Fibroblast of lung (primary cell): ENCODE measurements at places on chromosomes 3 and 15.

GRCh38 chr15:66071921-66072295 lies 181.6 kb downstream of the MEGF11 start:
- peak; percentile 20 for DNase-seq

- peak; percentile 64 for DNase-seq
These were observed 125.8 kb downstream of the PGPEP1L start for GRCh38 chr15:98881526-98882520.

DNA sequence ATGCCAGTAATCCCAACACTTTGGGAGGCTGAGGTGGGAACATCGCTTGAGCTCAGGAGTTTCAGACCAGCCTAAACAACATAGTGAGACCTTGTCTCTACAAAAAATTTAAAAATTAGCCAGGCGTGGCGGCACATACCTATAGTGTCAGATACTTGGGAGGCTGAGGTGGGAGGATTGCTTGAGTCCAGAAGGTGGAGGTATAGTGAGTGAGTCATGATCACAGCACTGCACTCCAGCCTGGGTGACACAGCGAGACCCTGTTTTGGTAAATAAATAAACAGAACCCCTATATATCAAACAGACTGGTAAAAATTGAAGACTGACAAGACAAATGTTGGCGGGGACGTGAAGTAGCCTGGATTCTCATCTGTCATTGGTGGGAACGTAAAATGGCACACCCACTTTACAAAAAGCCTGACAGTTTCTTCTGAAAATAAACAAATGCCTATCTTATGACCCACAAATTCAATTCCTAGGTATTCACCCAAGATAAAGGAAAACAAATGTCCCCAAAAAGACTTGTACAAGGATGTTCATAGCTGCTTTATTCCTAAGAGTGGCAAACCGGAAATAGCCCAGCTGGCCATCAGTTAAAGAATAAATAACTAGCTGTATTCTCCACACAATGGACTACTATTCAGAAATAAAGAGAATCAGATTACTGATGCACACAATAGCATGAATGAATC lies 47.0 kb upstream of the GK5 start:
- DNase-seq, result peak; percentile 30

GRCh38 chr3:62248734-62249483 lies 124.4 kb downstream of the FEZF2 start:
- no peak for DNase-seq

GRCh38 chr3:5095886-5096285 lies 26.2 kb upstream of the ARL8B start:
- DNase-seq, result peak; percentile 29

DNA sequence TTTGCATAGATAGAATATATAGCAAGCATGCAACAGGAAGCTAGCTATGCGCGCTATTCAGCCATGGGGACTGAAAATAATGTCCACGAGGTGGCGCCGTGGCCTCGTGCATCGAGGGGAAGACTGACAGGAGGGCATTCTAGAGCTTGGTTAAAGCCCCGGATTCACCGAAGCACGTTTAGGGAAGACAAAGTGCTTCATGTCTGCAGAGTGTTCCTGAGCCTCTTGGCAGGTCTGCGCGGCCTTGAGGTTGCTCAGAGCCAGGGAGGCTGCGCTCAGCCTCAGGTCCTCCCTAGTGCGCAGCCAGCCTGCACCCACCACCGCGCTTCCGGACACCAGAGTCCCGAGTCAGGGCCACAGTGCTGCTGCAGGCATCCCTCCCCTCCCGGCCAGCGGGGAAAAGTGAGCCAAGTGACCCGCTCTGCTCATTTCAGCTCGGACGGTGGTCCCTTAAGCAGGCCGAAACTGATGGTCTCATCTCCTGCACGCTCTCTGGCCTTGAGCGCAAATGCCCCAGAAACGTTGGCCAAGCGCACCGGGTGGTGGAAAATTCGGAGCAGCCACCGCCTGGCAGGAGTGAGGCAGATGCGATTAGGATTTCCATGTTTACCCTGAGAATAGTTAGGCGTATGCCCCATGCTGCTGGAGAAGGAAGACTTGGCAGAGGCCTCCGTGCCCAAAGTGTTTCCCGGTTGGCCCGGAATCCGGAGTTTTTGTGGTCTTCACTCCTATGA lies 24.8 kb downstream of the GABRA5 start:
- peak; percentile 73 for DNase-seq

DNA sequence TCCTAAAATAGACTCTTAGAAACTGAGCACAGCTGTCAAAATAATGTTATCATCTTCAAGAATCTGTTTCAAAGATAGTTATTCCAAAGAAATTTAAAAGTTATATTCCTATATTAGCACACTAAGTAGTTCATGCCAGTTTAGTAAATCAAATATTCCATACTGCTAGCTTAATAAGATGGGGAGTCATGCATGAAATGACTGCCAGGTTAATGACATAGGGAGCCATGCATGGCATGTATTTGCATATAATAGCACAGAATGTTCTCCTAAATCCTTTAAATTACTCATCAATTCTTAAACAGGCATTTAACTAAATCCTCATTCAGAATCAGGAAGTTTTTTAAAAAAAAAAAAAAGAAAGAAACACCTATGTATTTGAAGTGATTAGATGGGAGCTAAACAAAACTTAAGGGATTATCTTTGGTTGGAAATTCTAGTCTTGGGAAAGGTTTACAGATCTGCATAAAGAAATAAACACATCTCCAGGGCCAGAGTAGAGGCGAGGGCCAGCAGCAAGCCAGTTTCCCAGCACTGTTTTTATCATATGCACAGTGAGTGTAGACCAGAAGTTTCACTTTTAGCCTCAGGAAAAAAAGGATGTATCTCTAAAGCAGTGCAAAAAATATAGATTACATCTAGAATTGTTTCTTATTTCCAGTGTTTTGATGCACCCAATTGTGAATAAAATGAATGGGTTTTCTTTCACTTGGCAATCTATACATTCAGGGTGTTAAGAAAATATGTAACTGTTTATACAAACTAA lies 366.4 kb upstream of the AGTR1 start:
- peak; percentile 45 for DNase-seq

GRCh38 chr3:108136561-108137459 lies 46.0 kb upstream of the CD47 start:
- DNase-seq, result no peak

GRCh38 chr3:48429960-48430707 lies at the start of gene PLXNB1:
TSS of gene PLXNB1 (minus strand) at chr3:48430086. CDS start at chr3:48424611, 5,475 bp downstream.
- peak; percentile 83 for DNase-seq

DNA sequence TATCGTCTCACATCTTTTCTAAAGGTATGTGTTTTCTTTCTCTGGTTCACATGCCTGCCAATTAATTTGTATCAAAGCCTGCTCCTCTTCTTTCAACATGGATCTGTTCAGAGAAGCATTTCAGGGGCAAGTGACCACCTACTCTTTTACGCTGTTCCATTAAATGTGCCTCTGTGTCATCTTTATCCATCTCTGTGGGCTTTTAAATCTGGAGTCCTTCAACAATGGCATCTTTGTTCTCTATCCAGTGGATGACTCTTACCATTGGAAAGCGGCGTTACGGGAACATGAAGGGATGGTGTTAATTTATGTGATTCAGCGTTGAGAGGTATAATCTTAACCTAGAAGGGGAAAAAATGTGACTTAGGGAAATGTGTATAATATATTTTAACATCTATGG lies 92.7 kb upstream of the CFAP20DC start:
- no peak for DNase-seq

GRCh38 chr15:70722266-70723121 lies 40.9 kb downstream of the UACA start:
- peak; percentile 67 for DNase-seq

DNA sequence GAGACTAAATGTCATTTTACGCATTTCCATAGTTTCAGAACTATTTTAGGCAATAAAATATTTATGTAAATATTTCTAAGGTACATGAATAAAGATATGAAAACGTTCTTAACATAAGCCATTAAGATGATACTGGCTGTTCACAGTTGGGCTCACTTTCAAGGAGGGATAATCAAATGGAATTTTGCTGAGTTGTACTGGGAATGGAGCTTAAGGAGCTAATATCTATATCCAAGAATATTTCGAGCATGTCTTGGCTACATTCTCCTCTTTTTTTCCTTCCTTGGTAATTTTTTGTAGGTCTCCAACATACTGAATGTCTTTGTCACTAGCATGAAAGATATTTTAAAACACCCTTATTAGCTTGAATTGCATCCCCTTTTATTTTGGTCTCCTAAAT lies 383.4 kb downstream of the RAP2B start:
- DNase-seq, result no peak

GRCh38 chr15:28098360-28098765 lies 752 bp downstream of the OCA2 start:
- no peak for DNase-seq

- no peak for DNase-seq
These were observed 80.8 kb downstream of the MOBP start for GRCh38 chr3:39548282-39548681.

- no peak for DNase-seq
These were observed 18.6 kb downstream of the NDUFB4 start for GRCh38 chr3:120614765-120615164.

DNA sequence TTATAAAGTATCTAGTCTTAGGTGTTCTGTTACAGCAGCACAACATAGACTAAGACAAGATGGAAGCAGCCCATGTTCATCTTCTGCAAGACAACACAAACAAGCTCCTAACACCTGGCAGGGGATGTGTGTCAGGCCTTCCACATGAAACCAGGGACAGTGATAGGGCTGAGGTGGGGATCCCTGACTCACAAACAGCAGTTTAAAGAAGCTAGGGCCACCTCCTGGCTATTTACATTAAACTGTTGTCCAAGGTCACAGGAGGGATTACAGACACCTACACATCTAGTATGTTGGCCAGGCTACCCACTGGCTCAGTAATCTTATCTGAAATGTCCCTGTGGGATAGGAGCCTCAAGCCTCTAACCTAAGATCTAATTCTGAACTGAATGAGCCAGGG lies 211.3 kb downstream of the MINAR1 start:
- no peak for DNase-seq

DNA sequence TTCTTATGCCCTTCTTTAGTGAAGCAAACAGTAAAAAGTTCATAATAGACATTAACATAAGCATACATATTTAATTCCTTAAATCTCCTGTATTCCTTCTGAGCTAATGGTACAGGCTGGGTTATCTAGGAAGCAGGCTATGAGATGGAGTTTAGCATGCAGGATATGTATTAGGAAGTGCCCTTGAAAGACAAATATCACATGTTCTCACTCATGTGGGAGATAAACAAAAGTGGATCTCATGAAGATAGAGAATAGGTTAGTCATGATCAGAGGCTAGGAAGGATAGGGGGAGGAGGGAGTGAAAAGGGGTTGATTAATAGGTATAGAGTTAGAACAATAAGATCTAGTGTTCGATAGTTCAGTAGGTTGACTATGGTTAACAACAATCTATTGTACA lies 105.4 kb downstream of the CLASP2 start:
- DNase-seq, result no peak

DNA sequence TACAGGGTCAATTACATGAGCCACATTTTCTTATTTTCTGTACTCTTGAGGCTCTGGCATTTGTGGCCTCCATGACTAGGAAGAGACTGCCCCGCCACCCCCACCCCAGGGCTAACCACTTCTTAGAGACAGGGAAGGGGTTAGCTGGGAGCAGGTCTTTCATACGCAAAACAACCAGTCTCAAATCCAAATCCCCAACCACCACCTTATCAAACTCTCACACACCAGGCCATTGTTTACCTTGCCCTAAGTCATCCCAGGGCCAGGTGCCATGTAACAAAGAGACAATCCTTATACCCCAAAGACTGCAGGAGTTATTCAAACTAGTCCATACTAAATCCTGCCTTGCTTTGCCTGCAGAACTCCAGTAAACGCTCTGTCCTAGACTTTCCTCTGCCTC lies 77.8 kb downstream of the B3GNT5 start:
- no peak for DNase-seq

DNA sequence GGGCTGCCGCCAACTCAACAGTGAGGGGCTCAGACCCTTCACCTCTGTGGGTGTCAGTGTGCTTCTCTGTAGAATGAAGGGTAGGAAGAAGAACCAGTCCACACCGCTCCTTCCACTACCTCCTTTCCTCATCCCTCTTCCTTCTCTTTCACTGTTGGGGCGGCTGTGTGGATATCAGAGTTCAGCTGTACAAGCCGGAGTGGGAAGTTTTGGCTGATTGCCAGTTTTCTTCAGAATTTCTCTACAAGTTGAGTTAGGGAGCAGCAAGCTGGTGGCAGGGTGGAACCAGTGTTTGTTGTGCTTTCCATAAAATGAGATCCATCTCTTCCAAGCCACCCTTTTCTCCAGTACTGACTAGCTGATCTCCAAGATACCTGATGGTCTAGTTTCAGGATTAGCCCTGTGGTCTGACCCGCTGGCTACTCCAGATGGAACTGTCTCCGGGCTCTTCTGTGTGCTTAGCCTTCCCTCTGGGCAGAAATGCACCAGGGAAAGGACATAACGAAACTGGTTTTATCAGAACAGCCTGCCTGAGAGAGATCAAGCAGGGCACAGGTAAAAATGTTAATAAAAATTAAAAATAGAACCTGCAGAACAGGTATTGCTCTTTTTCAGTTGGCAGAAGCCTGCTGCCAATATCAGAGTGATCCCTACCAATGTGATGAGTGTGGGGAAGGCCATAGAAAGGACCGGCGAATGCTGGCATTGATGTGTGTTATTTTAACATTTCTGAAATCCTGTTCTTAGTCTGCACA lies 169.9 kb upstream of the TSC22D2 start:
- peak; percentile 34 for DNase-seq
